ENCODE measurements at places on chromosomes 7 and 10. TPM values are rescaled to one million over a fixed set of nuclear protein-coding genes. Genes with fewer than 3 reads are reported as not detected.

DNA sequence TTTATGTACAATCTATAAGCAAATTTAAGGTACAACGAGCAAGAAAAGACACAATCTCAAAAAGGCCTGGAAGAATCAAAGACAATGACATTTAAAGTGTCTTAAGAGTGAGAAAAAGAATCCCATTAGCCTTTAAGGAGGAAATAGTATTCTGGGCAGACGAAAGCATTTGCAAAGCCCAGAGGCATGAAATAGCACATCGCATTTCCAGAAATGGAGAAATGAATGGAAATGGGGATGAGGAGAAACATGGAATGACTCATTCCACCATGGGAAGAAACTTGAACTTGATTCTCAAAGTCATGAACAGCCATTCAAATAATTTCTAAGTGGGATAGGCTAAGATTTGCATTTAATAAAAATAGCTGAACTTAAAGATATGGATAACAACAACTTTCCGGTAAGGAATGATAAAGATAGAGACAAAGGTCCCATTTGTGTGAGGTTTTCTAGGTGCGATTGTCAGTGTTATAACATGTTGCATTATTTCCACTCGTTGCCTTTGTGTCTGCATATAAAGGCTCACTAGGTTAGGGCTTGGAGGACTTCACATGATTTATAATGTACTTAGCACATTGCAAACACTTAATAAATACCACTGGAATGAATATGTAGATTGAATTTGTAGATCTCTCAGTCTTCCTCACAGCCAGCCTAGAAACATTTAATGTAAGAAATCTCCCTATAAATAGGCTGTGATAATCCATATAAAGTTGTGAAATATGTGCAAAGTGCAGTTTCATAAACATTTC is 310.3 kb upstream of the KLF6 start:
- H3K4me3 ChIP-seq: no peak overlapping the region
- peaks cover 2% of the 10 kb centered on the region for H3K27me3 ChIP-seq
- no peak for DNase-seq
- no peak overlapping the region for H3K27ac ChIP-seq
- no peaks in the 10 kb centered on the region for H3K36me3 ChIP-seq

GRCh38 chr7:134422008-134422407 is 36.9 kb downstream of the AKR1B1 start:
- no peak overlapping the region for H3K27ac ChIP-seq
- no peak overlapping the region for H3K4me3 ChIP-seq
- H3K27me3 ChIP-seq: no peaks in the 10 kb centered on the region
- no peaks in the 10 kb centered on the region for H3K4me1 ChIP-seq

DNA sequence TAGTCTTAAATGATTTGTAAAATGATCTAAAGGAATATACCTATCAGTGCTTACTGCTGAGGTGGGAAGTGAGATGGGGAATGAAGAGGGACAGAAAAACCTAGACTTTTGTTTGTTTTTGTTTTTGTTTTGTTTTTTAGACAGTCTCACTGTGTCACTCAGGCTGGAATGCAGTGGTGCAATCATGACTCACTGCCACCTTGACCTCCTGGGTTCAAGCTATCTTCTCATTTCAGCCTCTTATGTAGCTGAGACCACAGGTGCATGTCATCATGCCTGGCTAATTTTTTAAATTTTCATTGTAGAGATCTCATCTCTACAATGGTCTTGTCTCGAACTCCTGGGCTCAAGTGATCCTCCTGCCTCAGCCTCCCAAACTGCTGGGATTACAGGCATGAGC is 116.4 kb upstream of the SEM1 start:
- H3K4me1 ChIP-seq: no peaks in the 10 kb centered on the region
- no peak overlapping the region for H3K27ac ChIP-seq

DNA sequence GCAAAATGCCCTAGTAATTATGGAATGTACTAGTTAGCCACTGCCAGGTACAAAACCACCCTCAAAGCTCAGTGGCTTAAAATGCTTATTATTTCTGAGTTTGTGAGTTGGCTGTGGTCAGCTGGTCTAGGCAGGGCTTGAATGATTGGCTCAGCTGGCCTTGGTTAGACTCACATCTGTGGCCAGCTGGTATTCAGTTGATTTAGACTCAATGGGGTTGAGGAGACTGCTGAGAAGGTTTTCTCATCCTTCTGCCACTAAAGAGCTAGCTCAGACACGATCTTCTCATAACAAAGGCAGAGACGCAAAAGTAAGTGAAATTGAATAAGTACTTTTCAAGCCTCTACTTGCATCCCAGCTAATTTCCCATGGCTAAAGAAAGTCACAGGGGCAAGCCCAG is 57.1 kb upstream of the CYP2C18 start:
- no peak overlapping the region for H3K4me3 ChIP-seq
- DNase-seq: no peak
- H3K27ac ChIP-seq: no peak overlapping the region
- H3K36me3 ChIP-seq: no peaks in the 10 kb centered on the region
- no peaks in the 10 kb centered on the region for H3K27me3 ChIP-seq

DNA sequence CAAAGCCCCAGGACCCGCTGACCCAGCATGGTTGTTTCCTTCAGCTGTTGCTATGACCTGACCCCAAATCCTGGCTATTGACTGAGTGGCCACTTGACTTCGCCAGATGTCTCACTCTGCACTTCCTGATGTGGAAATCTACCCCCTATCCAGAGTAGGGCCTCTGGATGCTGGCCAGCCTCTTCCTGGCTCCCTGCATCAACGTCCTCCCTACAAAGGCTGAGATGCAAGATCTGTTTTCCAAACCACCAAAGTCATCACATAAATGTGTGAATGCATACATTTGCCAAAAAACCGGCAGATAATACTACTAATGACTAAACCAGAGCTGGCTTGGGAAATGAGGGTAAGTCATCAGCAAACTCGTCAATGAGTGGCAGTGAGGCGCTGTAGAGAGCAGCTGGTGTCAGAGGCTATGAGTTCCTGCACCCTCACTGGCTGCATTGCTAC is 70.4 kb downstream of the PYROXD2 start:
- no peak for DNase-seq
- peaks cover 21% of the 10 kb centered on the region for H3K4me1 ChIP-seq
- H3K36me3 ChIP-seq: no peaks in the 10 kb centered on the region
- H3K27ac ChIP-seq: no peak overlapping the region
- no peaks in the 10 kb centered on the region for H3K27me3 ChIP-seq
- H3K4me3 ChIP-seq: no peak overlapping the region

GRCh38 chr7:21427871-21428658 is at the start of gene SP4:
Gene SP4, plus strand, starts transcription at chr7:21428083. Its CDS starts 169 bp downstream, at chr7:21428252.
- H3K36me3 ChIP-seq: peaks cover 4% of the 10 kb centered on the region
- peaks cover 15% of the 10 kb centered on the region for H3K4me1 ChIP-seq
- H3K27me3 ChIP-seq: no peaks in the 10 kb centered on the region
- peak within 1 kb of the TSS; percentile 95 for H3K4me3 ChIP-seq
- peak; percentile 49 for DNase-seq

DNA sequence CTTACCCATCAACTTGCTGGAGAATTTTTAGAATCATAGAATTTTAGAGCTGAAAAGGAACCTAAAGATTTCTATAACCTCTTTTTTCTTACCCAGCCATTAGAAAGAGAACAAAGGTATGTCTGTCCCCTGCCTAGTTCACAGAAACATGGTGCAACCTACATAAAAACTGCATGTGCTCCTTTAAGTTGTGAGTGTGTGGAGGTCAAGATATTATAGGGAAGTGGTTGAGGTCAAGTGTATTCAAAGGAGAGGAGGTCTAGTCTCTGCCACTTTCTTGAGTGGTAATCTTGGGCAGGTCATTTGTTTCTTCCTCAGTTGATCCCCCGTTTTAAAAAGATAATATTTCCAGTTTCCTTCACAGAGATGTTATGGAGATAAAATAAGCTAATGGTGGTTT is 6.4 kb downstream of the UBTD1 start:
- H3K27ac ChIP-seq: no peak overlapping the region
- peaks cover 10% of the 10 kb centered on the region for H3K27me3 ChIP-seq
- DNase-seq: no peak
- no peak overlapping the region for H3K4me3 ChIP-seq
- H3K4me1 ChIP-seq: peaks cover 3% of the 10 kb centered on the region
- no peaks in the 10 kb centered on the region for H3K36me3 ChIP-seq

- DNase-seq: no peak
- no peak overlapping the region for H3K4me3 ChIP-seq
- H3K27ac ChIP-seq: no peak overlapping the region
- no peaks in the 10 kb centered on the region for H3K36me3 ChIP-seq
These were observed 300.9 kb upstream of the MTPN start for GRCh38 chr7:136278057-136278456.

DNA sequence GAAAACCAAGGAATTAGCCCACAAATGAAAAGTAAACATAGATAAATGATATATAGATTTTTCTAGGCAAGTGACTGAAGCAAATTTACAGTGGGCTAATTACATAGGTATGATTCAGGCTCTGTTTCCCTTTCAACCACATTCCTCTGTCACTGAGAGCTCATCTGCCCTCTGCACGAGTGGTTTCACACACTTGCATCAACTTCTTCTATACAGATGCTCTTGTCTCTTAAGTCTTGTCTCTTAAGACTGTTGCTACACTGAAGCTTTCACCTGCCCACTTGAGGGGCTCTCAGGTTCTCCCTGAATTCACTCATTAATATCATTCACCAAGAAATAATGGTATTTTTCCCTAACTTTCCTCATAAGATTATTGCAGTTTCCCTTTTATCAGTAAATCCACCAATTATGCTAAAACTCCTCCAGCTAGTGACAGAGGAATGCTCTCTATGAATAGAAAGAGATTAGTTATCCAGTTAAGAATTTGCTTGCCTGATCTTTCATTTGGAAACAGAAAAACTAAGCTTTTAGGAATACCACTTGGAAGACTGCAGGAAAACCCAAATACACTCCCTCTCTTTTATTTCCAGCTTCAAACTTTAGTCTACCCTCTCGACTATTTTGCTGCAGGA is 95.7 kb downstream of the ELAPOR2 start:
- no peak for DNase-seq
- H3K27ac ChIP-seq: no peak overlapping the region
- H3K4me1 ChIP-seq: peaks cover 9% of the 10 kb centered on the region
- no peaks in the 10 kb centered on the region for H3K36me3 ChIP-seq
- H3K4me3 ChIP-seq: no peak overlapping the region

DNA sequence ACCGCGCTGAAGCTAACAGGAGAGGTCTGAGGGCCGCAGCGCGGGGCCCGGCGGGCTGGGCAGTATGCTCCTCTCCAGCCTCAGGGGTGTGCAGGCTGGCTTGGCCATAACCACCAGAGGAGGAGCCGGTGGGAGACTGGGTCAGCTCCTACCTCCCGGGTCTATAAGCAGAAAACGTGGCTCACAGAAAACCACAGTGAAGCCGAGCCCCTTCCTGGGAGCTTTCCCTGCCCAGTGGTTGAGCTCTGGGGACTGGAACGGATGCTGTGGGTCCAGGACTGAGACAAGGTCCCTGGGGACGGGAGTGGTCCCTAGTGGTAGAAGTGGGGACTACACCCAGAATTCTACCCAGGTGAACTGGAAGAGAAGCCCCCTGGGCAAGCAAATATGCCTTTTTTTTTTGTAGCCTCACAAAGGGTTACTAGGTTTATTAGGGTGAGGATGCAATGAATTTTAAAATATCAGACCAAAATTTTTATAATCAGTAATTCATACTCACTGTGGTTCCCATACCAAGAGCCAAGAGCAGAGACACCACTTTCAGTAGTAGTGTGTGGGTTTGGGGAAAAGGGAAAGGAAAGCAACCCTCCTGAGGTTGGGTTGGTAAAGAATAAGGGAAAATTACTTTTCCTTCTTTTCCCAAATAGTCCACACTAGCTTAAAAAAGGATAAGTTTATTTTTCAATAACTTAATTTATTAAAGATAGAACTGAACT is 67.9 kb upstream of the PRKCQ start:
- H3K27ac ChIP-seq: no peak overlapping the region
- H3K36me3 ChIP-seq: no peaks in the 10 kb centered on the region
- no peaks in the 10 kb centered on the region for H3K4me1 ChIP-seq
- no peak for DNase-seq

DNA sequence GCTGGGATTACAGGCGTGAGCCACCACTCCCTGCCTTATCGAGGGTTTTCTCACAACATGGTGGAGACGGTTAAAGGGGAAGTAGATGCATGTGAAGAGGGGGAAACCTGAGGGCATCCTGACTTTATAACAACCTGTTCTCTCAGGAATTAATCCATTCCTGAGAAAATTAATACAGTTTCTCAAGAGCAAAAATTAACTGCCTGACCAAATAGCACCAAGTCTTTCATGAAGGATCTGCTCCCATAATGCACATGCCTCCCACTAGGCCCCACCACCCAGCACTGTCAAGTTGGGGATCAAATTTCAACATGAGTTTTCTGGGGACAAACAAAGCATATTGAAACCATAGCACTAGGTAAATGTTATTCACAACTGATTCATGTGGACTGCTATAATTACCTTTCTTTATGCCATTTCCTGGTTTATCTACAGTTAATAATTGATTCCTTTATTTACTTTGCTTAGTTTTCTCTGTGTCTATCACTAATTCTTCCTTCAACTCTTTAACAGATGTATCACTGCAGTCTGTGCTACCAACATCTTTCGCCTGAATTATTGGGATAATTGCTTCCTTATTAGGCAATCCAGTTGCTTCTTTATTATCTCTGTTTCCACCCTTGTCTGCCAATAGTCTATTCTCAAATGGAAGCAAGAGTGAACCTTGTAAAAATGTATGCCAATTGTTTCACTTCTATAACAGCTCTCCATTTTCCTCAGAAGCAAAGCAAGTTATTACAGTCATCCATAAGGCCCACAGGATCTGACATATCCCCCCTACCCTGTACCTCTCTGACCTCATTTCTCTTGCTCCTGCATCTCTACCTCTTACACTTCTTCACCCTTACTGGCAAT is 12.9 kb upstream of the MICU1 start:
- H3K27me3 ChIP-seq: no peaks in the 10 kb centered on the region
- no peaks in the 10 kb centered on the region for H3K4me1 ChIP-seq

- no peak overlapping the region for H3K27ac ChIP-seq
- no peaks in the 10 kb centered on the region for H3K27me3 ChIP-seq
- no peaks in the 10 kb centered on the region for H3K36me3 ChIP-seq
- DNase-seq: no peak
- H3K4me1 ChIP-seq: no peaks in the 10 kb centered on the region
- no peak overlapping the region for H3K4me3 ChIP-seq
These were observed 605.5 kb downstream of the LRMDA start for GRCh38 chr10:76036962-76037361.

The CLCN1 gene
- total RNA-seq: not detected

The SPDYE6 gene
- not detected for total RNA-seq

The PSAP gene
- total RNA-seq: 336 TPM

The GNAT3 gene
- total RNA-seq: 5.8 TPM

The TBRG4 gene
- 117 TPM for total RNA-seq

The SKIDA1 gene
- total RNA-seq: 0.13 TPM
